Stimulated activated CD4-positive, alpha-beta T cell treated with anti-CD3 and anti-CD28 coated beads, Interleukin-4, amount 100 ng/mL, for 24 hours (primary cell): ENCODE measurements at places on chromosomes 11 and 22.
A peak's percentile ranks its signal among the peaks of the same experiment; 100 is the strongest.

- DNase-seq = no peak
Measured at GRCh38 chr11:119402470-119402869, 20.5 kb downstream of the THY1 start.

- DNase-seq = no peak
Measured at GRCh38 chr22:22906907-22907550, 19.4 kb downstream of the IGLL5 start.

DNA sequence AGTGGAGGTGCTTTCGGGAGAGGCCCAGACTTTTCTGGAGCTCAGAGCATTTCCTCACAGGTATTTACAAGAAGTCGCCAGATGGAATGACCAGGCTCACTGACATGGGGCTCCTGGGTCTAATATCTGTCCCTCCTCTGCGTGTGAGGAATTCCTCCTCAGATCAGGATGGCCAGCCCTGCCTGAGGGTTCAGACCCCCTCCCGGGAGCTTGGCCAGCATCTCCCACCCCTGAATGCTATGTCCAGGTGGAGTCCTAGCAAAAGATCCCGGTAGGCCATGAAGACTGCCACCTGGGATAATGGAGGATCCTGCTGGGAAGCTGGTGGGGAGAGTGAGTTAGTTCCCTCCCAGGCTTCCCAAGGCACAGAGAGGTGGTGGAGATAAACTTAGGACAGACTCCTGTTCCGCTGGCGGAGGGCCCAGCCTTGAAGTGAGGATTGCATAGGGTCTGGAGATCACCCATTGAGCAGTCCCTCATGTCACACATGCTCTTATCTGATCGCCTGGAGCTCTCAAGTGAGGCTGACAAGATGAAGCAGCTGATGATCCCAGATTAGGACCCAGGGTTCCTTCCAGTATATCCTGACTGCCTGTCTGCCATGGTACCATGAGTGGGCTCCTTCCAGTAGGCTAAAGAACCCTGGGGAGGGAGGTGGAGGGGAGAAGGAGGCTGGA is 5.7 kb downstream of the OAF start:
- DNase-seq = no peak

- DNase-seq = peak; percentile 54
Measured at GRCh38 chr22:19178065-19178656, 375 bp downstream of the SLC25A1 start.

- DNase-seq = no peak
Measured at GRCh38 chr11:44430140-44430539, 120.2 kb upstream of the ALX4 start.

DNA sequence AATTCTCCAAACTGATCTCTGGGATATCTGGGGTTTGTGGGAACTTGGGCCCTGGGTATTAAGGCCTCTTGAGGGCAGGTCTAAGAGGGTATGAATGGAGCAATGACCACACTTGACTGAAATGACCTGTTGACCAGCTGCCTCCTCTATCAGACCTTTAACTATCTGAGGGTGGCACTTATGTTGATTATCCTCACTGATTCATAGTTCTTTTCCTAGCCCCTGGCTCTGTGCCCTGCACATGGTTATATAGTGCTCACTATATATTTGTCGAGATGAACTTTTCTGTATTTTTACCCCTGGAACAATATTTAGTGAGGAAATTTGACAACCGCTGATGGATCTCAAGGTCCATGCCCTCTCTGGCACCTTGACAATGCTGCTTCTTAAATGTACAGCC is 305.5 kb upstream of the PLET1 start:
- no peak for DNase-seq

GRCh38 chr22:28002181-28002700 is 83.2 kb upstream of the PITPNB start:
- DNase-seq = no peak

- DNase-seq = no peak
Measured at GRCh38 chr11:35548925-35549561, 23.6 kb upstream of the PAMR1 start.

- no peak for DNase-seq
Measured at GRCh38 chr22:25282671-25283561, 63.5 kb downstream of the CRYBB2 start.

- DNase-seq = no peak
Measured at GRCh38 chr11:64485074-64485473, 105.9 kb upstream of the SLC22A12 start.

GRCh38 chr11:2836315-2837095 is 49.1 kb downstream of the CDKN1C start:
- no peak for DNase-seq

DNA sequence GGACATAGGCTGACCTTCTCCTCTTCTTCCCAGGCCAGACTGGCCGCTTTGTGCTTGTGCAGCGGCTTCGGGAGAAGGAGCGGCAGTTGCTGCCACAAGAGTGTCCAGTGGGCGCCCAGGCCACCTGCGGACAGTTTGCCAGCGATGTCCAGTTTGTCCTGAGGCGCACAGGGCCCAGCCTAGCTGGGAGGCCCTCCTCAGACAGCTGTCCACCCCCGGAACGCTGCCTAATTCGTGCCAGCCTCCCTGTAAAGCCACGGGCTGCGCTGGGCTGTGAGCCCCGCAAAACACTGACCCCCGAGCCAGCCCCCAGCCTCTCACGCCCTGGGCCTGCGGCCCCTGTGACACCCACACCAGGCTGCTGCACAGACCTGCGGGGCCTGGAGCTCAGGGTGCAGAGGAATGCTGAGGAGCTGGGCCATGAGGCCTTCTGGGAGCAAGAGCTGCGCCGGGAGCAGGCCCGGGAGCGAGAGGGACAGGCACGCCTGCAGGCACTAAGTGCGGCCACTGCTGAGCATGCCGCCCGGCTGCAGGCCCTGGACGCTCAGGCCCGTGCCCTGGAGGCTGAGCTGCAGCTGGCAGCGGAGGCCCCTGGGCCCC is 1.4 kb downstream of the RASSF7 start:
- no peak for DNase-seq

- DNase-seq = peak; percentile 73
Measured at GRCh38 chr11:46537537-46538295, 56.1 kb downstream of the AMBRA1 start.

GRCh38 chr22:23781511-23782183 is 5.1 kb upstream of the SMARCB1 start:
- DNase-seq = no peak

GRCh38 chr22:37284126-37284804 is 2.0 kb downstream of the CYTH4 start:
- DNase-seq = no peak

GRCh38 chr11:61926235-61926634 is 8.9 kb upstream of the RAB3IL1 start:
- DNase-seq = peak; percentile 1

DNA sequence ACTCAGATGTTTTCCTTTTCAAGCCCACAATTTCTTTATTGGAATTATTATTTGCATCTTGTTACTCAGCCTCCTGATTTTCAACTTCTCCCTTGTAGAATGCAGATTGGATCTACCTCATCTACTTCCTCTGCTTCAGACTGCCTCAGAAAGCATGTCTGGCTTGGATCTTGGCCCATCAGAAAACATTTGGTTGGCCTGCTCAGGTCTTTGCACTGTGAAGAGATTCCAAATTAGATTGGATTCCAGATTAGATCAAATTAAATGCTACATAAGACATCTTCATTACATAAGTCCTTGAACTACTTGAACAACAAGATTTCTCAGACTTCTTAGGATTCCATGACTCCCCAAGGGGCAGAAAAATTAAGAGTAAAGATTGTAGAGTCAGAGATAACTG is 358.0 kb downstream of the DLG2 start:
- DNase-seq = no peak

- no peak for DNase-seq
Measured at GRCh38 chr11:63705526-63705925, 24.2 kb downstream of the RTN3 start.

DNA sequence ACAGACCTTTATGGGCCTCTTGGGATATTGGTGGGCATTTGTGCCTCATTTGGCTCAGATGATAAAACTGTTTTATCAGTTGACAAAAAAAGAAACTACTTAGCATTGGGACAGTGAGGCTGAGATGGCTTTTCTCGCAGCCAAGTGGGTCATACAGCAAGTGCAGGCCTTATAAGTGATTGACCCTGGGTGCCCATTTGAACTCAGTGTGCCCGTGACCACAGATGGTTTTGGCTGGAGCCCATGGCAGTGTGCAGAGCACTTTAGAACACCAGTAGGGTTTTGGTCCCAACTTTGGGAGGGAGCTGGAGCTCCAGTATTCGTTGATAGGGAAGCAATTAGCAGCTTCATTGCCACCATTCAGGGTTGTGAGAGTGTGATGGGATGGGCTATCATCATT is 404.5 kb upstream of the LARGE1 start:
- no peak for DNase-seq

- DNase-seq = no peak
Measured at GRCh38 chr11:104366321-104366734, 202.4 kb upstream of the PDGFD start.

GRCh38 chr11:35549787-35550186 is 24.4 kb upstream of the PAMR1 start:
- DNase-seq = no peak

- DNase-seq = no peak
Measured at GRCh38 chr11:42620796-42621195, 691.0 kb upstream of the API5 start.

DNA sequence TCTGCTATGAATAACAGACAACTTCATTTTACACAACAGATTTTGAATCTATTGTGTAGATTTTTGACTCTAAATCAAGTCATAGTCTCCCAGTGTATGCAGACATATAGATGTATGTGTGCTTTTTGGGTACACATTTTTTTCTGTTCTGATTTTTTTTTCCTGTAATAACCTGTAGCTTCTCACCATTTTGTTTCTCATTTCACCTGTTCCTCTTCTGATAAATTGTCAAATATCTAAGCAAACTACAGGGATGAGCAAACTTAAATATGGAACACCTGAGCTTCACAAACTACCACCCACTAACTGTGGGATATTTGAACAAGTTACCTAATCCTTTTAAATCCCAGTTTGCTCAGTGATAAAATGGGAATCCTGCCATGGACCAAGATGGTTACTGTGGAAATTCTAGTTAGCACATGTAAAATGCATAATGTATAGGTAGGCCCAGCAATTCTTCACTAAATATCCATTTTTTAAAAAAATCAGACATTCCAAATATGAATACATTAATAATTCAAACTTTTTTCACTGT is 15.7 kb downstream of the LGR4 start:
- DNase-seq = no peak

GRCh38 chr11:66311470-66311964 is 5.3 kb downstream of the CD248 start:
- DNase-seq = no peak

DNA sequence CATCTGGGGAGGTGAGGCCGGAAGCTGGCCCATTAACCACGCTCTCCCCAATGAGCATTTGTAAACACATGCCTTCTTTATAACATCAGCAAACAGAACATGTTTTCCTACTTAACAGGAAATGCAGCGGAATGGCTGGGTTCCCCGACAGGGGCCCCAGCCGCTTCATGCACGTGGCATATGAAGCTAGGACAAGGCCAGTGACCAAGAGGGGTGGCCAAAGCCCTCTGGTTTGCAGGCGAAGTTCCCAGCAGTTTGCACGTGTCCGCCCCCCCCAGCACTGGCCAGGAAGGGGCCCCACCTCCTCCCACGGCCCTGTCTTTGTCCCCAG is 38.7 kb upstream of the LINC01488 start:
- no peak for DNase-seq

DNA sequence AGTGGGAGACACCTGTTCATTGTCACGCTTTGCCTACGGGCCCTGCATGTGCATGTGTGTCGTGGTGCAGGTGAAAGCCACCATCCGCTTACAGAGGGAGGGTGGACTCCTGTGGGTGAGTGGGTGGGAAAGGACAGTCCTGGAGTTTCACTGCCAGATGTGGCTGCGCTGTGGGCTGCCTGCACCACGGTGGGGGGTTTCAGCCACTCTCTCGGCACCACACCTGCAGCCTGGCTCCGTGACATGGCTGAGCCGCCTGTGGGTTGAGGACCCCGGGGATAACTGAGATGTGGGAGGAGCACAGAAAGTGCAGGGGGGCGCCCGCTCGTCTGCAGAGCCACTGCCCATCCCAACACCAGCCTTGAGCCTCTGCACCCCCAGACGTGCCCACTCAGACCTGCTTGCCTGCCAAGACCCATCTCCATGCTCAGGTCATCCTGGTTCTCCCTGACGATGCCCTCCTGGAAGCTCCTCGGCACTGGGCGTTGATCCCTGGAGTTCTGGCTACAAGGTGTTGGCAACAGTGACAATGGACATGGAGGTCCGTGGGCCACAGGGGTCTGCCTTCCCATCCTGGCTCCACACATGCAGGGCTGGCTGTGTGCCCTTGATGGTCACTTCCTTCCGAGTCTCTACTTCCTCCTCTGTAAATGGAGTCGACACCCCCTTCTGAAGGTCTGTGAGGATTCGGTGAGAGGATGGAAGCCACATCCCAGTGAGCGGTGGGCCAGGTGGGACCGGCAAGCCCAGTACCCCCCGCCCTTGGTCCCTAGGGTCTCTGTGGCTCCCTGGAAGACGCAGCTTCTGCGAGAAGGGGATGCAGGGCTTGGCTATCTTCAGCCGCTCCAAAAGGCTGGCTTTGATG is 1007.0 kb downstream of the BRD1 start:
- DNase-seq = no peak

- DNase-seq = no peak
Measured at GRCh38 chr11:64107303-64107702, 58.6 kb downstream of the MACROD1 start.

- DNase-seq = no peak
Measured at GRCh38 chr11:122453586-122453985, 201.9 kb upstream of the UBASH3B start.

DNA sequence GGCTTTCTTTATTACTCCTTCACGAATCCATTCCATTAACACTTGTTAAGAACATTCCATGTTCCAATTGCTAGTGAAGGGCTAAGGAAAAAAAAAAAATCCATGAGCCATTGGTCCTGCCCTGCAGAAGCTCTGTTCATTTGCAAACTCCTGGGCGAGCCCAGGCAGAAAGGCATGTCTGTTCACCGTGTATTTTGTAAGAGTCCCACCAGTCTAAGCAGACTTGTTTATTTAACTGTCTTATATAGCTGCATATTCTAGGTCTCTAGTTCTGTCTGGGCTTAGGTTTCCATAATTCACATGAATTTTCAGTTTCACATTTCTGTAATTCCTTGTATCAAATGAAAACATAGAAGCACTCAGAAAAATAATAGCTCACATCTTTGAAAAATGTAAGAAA is 97.4 kb upstream of the POU2AF2 start:
- no peak for DNase-seq

DNA sequence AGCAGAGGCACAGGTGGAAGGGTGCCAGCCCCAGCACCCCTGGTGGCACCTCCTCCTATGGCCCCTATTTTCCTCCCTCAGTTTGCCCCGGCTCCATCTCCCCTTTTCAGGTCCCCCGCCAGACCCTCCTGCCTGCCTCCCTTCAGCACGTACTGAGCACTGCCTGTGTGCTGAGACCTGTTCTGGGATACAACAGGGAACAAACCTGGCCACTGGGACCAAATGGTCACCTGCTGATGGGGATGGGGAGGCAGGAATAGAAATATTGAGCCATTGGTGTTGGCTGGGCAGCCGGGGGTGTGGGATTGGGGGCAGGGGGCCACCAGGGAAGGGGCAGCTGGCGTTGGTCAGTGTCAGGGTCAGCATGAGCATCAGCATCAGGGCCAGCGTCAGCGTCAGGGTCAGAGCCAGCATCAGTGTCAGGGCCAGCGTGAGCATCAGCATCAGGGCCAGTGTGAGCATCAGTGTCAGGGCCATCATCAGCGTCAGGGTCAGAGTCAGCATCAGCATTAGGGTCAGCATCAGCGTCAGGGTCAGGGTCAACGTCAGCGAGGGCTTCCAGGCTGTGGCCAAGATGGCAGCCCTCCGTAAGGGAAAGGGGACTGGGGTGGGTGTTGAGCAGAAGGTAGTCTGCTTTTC is 7.5 kb downstream of the ZNF74 start:
- DNase-seq = no peak

- DNase-seq = no peak
Measured at GRCh38 chr11:116330439-116331185, 442.2 kb downstream of the BUD13 start.

GRCh38 chr11:66409226-66409625 is 11.6 kb upstream of the NPAS4 start:
- DNase-seq = no peak
